ENCODE measurements at places on chromosomes 6 and 20.

- DNase-seq, result no peak
Observed at GRCh38 chr20:34388000-34388399, 24.9 kb downstream of the ITCH start.

- no peak for DNase-seq
Observed at GRCh38 chr6:3956054-3956453, 106.9 kb downstream of the FAM50B start.

DNA sequence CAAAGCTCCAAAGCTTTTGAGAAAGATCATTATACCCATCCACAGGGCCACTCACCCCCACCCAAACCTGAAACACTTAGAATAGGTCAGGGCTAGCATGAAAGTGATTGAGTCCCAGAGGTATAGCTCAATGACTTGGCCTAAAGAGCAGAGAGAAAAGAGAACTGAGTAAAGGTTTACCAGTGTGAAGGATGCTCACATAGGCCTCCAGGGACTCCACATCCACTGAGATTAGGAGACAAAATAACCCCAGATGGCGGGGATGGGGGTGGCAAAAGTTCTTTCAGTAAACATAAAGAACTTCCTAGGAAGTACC is 12.2 kb downstream of the SAYSD1 start:
- DNase-seq, result no peak

DNA sequence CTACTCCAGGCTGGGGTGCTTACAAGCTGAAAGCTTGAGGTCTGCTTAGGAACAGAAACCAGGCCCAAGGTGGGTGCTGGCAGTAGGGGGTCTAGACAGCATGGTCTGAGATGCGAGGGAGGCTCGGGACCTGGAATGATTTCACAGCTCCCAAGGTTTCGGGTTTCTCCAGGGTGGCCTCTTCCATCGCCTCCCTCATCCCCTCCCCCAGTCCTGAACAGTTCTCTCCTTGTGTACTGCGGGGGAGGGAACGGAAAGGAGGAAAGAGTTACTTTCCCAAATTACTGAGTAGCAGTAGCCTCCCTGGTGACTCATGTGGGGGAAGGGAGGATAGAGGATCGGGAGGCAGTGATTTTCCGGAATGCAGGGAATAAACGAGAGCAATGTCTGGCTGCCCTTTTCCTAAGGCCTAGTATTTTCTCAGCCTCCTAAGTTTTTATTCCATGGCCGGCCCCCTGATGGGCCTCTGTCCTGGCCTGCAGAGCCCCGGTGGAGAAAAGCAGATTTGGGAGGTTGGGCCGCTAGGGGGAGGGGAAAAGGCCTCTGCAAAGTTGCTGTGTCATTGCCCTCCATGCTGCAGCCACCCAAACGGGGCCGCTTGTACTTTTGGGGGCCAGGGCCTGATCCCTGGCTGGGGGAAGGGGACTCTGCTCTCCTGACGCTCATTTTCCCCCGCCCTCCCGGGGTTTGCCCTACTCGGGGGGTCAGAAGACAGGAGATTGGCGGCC is 1.5 kb downstream of the BRD2 start:
- peak; percentile 69 for DNase-seq

DNA sequence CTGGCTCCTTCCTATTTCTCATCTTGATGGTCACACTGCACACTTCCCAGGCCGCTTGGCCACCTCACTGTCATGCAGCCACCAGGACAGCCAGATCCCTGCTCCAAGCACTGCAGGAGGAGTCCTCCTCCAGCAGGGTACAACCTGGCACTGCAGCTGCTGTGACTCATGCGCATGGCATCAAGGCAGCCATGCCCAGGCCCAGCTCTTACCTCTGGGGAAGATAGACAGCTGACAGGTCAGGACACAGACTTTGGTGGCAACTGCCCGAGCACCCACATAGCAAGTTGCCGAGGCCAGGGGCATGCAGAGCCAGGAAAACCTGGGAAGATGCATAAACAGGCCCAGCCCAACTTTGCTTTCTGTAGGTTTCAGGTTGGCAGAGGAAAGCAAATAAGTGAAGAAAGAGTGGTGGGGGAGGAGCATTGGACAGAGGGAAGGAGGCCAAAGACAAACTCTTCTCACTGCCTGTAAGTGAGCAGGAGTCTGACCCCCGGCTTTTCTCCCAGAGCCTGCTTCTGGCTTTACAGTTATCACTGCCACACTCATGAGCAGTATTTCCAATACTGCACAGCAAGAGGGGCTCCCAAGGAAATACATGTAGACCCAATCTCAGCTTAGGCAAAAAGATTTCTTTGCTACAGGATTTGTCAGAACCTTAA is 38.8 kb downstream of the SLC22A3 start:
- peak; percentile 41 for DNase-seq

DNA sequence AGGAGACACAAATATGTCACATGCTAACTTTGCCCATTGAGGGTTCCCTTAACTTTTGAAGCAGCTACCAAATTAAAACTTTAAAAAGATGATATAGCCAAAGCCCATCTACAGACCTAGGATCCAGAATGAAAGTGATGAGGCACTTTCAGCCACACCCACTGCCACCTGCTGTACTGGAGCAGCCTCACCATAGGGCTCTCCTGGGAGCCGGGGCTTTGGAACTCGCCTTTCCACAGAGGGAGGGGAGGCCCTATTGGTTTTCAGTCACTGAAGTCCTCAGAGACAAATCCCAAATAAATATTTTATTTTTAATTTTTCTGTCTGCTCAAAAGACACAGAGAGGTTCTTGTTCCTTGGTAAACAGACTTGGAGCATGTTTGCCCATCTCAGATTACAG is 238.1 kb upstream of the TAB2 start:
- no peak for DNase-seq

DNA sequence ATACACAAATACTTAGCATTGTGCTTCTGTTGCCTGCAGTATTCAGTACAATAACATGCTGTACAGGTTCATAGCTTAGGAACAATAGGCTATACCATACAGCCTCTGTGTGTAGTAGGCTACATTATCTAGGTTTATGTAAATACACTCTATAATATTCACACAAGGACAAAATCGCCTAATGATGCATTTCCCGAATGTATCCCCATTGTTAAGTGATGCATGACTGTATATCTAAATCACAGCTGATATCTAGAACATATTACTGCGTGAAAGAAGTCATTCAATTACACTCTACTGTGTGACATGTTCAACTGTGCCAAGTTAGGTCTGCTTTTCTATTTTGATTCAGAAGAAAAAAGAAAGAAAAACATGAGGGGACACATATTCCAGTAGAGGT is 633.5 kb downstream of the RFPL4B start:
- no peak for DNase-seq

GRCh38 chr6:141195251-141195832 is 937.4 kb upstream of the GJE1 start:
- DNase-seq, result no peak

DNA sequence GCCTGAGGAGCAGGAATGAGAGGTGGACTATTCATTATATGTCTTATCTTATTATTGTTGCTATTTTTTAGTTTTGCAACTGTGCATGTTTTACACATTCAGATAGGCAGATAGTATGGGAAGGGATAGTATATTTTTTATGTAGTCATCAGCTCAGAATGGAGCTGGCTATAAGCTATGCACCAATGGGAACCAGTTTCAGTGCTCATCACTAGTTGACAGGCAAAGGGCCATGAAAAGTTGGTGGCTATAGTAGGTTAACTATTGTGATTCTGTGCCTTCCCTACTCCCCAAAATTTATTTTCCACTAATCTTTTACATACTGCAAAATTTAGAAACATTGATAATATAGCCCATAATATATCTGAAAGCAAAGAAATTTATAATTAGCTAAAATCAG is 5.3 kb upstream of the UBD start:
- no peak for DNase-seq
